ENCODE measurements at places on chromosomes 13 and 19.

DNA sequence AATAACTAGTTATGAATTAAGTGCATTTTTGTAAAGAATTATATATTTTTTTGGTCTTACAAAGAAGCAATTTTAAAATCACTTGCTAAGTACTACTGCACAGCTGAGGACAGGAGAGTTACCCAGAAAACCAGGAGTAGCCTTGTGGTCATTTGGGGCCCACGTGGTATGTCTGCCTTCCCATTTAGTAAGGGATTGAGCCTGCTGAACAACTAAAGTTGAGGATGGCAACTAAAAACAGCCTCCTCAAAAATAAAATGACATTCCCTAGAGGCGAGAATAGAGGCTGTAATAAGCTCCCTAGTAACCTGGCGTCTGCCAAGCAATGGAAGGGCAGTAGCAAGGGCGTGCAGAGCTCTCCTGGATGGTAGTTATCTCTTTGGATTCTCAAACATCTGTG is 36.3 kb downstream of the DOCK9 start:
- no peak for DNase-seq

DNA sequence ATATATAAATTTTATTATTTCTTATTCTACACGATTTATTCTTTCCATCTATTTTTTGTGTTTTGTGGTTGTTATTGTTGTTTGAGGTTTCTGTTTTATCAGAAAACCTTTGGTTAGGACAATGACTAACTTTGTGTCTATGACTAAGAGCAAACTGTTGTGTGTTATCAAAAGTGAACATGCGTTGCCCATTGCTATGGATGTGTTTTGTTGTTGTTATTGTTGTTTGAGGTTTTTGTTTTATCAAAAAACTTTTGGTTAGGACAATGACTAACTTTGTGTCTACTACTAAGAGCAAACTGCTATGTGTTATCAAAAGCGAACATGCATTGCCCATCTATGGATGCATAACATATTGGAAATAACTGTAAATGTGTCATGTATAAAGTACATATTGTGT is 692.3 kb downstream of the SLITRK1 start:
- no peak for DNase-seq

GRCh38 chr13:106291006-106291405 is 244.5 kb downstream of the EFNB2 start:
- no peak for DNase-seq

DNA sequence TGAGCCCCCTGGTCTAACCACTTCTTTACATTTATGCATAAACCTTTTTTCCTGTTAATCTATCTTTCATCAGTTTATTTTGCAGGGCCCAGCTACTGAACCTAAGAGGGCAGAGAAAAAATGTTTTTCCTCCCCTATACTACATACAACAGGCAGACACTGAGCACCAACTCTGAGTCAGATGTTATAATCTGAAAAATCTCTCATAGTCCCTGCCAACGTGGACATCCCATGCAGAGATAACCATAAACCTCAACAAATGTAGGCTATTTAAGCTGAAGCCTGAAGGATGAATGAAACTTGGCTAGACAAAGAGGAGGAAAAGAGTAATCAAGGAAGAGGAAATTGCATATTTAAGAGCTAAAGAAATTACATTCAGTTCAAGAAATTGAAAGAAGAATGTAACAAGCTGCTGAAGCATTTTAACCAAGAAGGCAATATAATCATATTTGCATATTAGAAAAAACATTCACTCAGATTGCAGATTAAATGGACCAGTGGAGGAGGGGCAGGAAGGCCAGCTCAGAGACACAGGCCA is 2.6 kb downstream of the NEK3 start:
- no peak for DNase-seq

GRCh38 chr13:23966691-23967615 is 69.7 kb upstream of the C1QTNF9B start:
- no peak for DNase-seq

- no peak for DNase-seq
Observed at GRCh38 chr13:66214467-66214866, 1015.7 kb downstream of the PCDH9 start.

DNA sequence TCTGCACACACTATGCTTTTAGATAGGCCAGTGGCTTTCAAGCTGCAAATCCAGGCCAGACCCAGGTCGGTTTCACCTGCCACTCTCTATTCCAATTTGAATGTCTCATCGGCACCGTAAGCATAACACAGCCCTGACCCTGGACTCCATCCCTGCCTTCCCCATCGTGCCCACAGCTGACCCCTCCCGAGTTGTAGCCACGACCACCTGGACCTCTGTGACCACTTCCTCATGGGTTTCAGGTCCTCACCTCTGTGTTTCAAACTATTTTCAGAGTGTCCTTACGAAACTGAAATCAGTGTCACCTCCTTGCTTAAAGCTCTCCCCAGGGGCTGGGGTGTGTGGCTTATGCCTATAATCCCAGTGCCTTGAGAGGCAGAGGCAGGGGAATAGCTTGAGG is 9.0 kb upstream of the HSH2D start:
- no peak for DNase-seq

- DNase-seq, result no peak
Observed at GRCh38 chr13:71079638-71080037, 787.4 kb downstream of the DACH1 start.

DNA sequence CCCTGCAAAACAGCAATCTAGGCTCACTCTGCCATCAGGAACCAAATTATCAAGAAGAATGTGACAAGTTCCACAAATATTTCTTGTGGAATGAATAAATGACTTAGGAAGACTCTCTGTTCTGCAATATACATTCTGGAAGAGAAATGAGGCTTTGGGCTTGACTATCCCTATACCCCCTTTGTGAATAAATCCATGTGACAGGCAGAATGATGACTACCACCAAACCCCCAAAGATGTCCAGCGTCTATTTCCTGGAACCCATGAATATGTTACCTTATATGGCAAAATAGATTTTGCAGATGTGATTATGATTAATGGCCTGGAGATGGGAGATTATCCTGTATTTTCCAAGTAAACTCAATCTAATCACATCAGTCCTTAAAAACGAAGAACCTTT is 139.3 kb downstream of the ENOX1 start:
- no peak for DNase-seq

DNA sequence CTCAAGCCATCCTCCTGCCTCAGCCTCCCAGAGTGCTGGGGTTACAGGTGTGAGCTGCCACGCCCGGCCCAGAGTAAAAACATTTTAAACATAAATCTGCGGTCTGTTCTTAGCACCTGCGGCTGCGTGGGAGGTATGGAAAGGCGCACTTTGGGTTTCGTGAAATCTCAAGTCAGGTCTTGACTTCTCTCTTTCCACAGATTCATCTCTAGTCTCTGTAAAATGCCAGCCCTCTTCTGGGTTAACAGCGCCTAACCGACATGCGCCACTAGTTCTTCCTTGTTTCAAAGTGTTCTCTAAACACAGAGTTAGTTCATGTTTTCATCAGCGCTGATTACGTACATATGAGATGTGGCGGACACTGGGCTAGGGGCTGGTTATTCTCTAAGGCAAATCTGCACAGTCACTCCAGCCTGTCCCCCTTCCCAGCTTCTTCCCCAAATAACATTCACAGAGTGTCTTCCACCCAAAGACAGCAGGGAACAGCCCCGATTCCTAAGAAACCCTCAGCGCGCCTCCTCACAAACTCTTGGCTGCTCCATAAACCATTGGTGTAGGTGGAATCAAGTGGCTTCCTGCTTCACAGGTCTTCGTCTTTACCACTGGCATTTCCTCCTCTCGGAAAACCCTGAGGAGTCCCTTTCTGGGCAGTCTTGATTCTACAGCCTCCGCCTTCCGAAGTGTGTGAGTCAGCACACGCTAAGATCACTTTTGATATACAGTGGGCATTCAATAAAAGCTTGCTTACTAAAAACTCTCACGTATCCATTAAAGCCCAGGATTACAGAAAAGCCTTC is 1.4 kb downstream of the PARP4 start:
- peak; percentile 27 for DNase-seq

DNA sequence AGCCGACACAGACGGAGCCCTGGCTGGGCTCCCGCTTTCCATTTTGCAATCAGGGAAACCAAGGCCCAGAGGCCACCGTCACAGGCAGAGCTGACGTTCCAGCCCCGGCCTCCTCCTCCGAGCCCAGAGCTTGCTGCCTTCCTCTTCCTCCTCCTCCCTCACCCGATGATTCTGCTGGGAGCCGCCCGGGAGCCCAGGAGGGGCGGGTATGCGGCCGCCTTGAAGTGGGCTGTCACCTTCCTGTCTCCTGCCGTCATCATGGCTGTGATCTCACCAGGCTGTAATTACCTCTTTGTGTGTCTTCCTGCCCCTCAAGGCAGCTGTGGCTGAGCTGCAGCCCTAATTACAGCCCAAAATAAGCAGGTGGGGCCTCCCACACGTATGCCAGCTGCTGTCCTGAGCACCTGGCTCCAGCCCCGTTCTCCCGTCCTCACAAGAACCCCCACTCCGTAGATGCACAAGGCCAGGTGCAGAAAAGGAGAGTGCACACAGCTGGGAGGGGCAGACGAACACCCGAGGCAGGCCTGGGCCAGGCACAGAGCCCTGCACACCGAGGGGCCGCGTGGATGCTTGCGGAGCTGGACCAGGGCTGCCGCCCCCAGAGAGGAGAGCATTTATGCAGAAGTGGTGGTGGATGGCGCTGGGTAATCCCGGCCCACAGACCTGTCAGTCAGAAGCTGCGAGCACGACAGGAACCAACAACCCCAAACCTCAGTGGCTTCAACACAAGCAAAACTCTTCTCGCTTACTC is 4.0 kb downstream of the TPGS1 start:
- DNase-seq, result peak; percentile 76

GRCh38 chr19:4870025-4870700 is 2.7 kb upstream of the PLIN3 start:
- no peak for DNase-seq

DNA sequence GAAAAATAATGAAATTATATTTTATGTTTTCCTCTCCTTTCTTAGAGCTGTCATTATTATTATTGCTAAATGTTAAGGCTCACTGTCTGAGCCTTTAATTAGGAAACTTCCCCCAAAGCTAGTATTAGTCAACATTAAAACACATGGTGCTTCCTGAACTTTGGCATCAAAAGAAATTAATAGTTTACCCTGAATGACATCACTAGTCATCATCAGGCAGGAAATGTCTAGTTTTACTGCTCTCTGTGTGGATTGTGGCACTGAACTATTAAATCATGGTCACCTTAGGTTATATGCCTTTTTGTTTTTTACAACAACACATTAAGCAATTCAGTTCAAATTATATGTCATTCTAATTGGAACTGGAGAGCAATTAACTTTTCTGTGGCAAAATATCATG is 595.5 kb downstream of the SLITRK1 start:
- no peak for DNase-seq

DNA sequence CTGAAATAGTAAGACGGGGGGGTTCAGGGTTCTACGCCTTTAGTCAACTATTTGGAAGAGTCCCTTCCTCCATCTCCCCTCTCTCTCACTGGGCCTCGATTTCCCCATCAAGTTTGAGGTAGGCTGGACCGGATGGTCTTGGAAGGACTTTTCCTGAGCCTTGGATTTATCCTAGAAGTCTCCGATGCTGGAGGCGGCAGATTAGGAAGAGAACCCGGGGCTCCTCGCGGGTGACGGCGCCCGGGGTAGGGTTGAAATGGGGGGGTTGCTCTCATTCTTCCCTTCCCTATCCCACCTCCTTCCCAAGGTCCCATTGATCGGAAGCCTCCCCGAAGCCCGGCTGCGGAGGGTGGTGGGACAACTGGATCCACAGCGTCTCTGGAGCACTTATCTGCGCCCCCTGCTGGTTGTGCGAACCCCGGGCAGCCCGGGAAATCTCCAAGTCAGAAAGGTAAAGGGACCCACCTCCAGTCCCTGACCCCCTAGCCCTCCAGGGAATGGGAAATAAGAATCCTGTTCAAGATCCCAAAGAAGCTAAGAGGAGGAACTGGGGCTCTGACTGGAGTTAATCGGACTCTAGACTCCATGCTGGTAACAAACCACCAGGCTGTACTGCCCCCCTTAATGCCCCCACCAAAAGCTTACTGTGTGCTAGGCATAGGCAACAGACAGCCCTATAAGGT is 781 bp downstream of the QPCTL start:
- DNase-seq, result peak; percentile 66

DNA sequence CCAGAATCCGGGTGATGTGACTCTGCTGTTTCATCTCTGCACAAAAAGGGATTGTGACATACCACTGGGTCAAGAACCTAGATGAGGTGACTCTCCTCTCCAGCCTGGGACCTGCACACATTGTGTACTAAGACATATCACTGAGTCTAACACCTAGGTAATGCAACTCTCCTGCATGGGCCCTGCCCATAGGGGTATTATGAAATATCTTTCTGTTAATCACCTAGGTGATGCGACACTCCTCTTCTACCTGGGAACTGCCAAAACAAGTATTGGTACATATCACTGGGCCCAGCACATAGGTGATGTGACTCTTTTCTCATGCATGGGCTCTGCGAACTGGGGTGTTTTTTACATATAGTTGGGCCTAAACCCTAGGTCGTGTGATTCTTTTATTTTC is 35.5 kb upstream of the ZNF254 start:
- DNase-seq, result no peak

GRCh38 chr19:38974624-38975213 is 823 bp downstream of the FBXO17 start:
- no peak for DNase-seq

DNA sequence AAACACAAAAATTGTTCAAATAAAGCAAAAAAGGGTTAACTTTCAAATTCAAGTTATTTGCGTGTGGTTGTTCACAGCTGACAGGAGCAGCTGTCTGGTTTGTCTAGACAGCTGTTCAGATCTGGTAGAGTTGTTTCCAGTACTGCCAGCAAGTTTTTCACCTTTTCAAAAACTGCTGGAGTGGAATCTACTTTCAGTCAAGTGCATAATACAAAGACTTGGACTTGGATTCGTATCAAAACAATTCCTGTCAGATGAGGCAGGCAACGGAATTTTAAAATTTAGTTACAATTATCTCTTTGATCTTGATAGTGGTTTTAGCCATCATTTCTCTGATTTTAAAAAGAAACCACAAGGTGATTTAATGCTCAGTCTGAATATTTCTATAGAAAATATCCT is 51.7 kb upstream of the EEF1AKMT1 start:
- no peak for DNase-seq

GRCh38 chr19:14580623-14581237 is 2.2 kb upstream of the CLEC17A start:
- no peak for DNase-seq

GRCh38 chr13:19597523-19597922 is 35.9 kb upstream of the MPHOSPH8 start:
- no peak for DNase-seq
